Activated CD8-positive, alpha-beta memory T cell treated with anti-CD3 and anti-CD28 coated beads, Interleukin-2, amount 10 ng/mL, durations not matched to agents 7 days and 5 days (primary cell): ENCODE measurements at places on chromosomes 13 and 19.

- no peak for DNase-seq
Measured at GRCh38 chr13:101049166-101049850, 367.0 kb downstream of the NALCN start.

GRCh38 chr13:43235028-43235427, 211.6 kb downstream of the DNAJC15 start:
- no peak for DNase-seq

GRCh38 chr19:42291435-42291810, 10.5 kb upstream of the PRR19 start:
- no peak for DNase-seq

DNA sequence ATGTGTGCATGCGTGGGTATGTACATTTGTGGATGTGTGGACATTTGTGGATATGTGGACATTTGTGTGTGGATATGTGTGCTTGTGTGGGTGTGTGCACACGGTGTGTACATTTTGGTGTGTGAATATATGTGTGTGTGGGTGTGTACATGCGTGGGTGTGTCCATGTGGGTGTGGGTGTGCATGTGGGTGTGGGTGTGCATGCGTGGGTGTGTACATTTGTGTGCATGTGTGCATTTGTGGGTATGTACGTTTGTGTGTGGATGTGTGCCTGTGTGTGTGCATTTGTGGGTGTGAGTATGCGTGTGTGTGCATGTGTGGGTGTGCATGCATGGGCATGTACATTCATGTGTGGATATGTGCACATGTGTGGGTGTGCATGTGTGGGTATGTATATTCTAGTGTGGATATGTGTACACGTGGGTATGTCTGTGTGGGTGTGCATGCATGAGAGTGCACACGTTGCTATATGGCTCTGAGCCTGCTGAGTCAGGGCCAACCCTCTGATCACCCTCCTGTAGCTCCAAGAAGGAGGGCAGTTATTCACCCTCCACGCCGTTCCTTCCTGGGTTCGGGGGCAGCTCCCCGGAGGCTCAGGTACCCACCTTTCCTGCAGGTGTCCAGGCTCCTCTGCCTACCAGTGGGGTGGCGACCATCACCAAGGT, 20.3 kb downstream of the COMP start:
- DNase-seq = no peak

- DNase-seq = no peak
Measured at GRCh38 chr13:97205982-97206381, 16.2 kb upstream of the MBNL2 start.

DNA sequence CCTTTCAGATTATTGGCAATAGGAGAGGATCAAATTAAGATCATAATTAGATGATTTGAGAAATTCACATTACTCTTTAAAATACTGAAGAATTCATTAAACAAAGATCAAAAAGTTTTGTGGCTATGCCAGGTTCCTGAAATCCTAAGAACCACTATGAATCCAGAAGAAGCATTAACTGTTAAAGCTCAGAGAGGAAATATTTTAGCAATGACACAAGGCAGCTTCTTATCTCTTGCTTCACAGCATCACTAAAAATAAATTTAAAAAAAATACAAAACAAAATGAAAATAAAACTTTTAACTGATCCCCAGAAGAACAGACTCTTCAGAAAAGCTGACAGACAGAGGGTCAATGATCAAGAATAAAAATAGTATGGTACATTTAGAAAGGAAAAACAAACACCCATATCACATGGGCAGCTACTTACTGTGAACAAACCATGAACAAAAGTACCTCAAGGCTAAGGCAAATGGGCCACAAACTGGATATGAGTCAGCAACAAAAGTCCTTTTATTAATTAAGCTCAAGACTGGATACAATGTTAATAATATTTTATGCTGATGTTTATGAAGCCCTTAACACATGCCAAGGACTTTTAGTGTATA, 19.6 kb downstream of the RNF6 start:
- DNase-seq = no peak

GRCh38 chr13:99922631-99923404, 48.7 kb downstream of the ZIC5 start:
- DNase-seq = no peak

DNA sequence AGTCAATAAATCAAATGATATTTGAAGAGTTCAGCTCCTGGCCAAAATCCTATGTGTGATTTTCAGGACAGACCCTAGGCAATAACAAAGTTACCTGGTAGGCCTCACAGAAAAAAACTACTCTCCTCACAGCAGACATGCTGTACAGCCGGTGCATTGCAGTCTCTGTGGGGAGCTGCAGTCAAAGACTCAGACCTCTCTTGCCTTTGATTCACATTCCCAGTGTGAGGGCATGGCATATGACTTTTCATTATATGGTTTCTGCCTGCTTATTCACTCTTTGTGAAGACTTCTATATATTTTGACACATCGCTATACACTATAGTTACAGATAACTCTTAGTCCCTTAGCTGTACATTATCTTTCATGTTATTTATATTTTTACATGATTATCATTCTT, 2684.3 kb upstream of the PCDH20 start:
- DNase-seq = no peak

GRCh38 chr19:4749870-4750590, 26.4 kb upstream of the DPP9 start:
- no peak for DNase-seq

DNA sequence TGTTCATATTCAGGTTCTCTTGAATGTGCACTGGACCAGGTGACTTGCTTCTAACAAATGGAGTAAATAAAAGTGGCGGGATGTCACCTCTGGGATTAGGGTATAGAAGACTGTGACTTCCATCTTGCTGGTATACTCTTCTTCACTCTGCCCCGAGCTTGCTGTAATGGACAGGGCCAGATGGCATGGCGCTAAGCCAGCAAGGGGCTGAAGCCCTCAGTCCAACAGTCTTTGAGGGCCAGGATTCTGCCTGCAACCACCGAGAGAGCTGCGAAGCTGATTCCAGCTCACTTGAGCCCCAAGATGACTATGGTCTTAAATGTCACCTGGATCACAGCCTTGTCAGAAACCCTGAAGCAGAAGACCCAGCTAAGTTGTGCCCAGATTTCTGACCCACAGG, 600.0 kb downstream of the FGF9 start:
- no peak for DNase-seq

DNA sequence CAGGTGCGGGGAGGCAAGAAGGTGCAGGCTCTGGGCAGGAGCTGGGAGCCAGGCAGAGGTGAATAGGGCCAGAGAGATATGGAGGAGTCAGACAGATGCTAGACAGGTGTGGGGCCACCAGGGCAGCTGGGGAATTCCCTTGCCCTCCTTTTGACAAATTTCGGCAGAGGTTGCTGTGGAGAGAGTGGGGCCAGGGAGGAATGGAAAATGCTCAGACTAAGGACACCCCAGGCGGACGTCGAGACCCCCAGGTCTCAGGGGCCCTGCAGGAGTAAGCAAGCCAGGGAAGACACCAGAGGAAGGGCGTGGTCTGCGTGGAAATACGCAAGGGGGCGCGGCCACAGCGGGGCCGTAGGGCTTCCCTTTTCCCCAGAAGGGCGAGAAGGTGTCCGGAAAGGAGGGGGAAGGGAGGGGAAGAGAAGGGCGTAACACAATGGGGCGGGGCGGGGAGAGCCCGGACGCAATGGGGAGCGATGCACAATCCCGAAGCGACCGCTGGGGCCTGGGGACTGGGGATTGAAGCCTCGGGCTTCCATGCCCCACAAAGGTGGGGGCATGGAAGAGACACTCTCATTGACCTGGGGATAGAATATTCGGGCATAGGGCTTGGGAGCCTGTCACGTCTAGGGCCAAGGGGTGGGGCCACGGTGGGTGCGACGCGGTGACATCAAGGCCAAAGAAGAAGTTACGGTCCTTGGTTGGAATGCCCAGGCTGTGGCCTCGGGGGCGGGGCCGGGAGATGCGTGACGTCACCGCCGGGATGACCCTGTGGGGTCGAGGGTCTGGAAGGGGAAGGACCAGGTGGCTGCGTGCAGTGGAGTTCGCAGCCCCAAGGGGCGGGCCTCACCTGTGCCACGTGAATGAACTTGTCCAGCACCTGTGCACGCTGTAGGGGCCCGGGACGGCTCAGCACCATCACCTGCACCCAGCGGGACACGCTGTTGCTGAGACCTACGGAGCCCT, 8.2 kb downstream of the RASGRP4 start:
- peak; percentile 82 for DNase-seq

DNA sequence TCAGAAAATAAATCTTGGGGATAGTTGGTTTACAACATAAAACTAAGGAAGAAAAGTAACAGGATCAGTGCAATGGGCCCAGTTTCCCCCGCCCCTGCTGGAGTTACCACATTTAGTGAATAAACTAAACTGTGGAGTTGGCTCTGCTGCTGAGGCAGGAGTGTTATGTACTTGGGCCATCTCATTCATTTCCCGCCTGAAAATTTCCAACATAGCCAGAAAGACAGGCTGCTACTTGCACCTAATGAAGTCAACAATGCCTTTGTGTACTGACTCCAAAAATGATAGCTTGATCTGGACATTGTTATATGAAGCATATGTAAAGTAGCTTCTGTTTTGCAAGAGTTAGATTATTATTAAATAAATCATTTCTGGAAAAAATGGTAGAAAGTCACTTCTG, 7.9 kb upstream of the RNASEH2B start:
- DNase-seq = no peak

DNA sequence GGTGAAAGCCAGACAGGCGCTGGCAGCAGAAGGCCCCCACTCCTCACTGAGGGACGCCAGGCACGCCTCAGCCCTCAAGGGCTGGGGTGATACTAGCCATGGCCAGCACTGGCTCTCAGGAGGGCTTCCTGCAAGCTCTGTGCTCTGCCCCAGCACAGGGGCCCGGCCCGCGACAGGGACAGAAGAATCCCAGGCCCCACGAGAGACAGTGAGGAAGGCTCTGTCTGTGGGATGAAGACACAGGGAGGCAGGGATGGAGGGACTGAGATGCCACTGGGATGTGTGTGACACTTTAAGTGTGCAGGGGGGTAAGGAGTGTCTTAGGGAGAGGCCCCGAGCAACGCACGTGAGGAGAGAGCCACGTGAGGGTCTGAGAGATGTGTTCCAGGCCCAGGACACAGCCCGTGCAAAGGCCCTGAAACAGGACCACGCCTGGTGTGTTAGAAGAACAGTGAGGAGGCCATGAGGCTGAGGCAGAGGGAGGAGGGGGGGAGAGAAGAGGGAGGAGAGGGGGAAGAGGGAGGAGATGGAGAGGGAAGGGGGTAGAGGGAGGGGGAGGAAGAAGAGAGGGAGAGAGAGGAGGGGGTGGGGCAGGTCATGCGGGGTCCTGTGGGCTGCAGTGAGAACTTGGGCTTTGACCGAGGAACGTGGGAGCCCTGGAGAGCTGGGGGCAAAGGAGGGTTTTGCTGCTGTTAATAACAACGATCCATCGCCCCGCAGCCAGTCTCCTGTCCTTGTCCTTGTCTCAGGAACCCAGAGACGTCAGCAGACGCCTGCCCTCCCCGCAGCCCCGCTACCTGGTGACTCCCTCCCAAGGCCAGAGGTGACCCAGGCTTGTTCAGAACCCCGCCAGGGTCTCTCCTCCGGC, 7.2 kb downstream of the RPL36 start:
- DNase-seq = no peak

GRCh38 chr19:11345122-11345803, 805 bp downstream of the TMEM205 start:
- no peak for DNase-seq

- no peak for DNase-seq
Measured at GRCh38 chr13:40637643-40638042, 28.8 kb downstream of the FOXO1 start.

DNA sequence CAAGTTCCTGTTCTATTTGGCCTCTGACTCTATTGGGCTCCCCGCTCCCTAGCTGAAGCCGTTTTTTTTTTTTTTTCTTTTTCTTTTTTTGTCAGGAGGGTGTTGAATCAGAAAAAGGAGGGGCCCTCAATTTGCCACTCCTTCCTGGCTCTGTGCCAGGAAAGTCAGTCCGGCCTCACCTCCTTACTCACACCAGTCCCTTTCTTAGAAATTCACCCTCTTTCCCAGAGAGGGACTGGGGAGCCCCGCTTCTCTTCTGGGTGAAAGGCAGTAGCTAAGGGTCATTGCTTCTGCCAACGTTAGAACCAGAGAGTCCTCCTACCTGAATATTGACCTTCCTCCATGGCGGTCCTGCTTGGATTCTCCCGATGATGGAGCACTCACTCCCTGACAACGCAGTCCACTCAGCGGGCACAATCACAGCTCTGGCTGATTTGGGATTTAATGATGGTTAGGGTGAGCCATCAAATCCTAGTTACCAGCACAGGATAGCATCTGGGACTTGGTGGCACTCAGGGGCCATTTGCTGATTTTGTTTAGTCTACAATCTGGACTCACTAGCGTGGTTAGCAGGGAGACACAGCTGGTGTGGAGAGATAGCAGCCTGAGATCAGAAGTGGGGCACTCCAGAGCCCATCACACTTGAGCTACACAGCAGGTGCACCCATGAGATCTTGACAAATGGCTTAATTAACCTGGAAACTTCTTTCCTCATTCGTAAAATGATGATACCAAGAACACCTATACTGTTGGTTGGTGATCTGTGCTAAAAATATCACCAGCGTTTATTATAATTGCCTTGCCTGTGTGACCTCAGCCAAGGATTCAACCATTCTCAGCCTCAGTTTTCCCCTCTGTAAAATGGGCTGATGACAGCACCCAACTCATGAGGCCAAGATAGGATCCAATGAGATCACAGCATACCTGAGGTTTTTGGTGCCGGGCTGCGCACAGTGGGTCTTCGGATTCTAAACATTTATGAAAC, 2.2 kb downstream of the FCER2 start:
- no peak for DNase-seq

- DNase-seq = no peak
Measured at GRCh38 chr19:15860522-15860921, 37.4 kb downstream of the CYP4F2 start.

GRCh38 chr13:48317511-48318376, 14.2 kb downstream of the RB1 start:
- no peak for DNase-seq

DNA sequence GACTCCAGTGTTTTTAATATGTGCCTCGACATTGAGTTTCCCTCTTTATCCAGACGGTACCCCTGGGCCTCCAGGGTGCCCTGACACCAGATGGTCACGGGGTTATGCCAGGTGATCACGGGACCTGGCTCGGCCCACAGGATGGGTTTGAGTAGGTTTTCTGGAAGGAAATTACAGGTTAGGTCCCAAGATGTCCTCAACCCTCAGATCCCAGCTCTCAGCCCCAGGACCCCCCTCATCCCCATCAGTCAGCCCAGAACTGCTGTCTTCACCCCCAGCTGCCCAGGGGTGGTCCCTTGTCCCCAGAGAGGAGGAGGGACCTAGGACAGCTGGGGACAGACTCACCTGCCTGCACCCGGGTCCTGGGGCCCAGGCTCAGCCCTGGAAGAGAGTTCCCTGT, 441 bp downstream of the LILRA4 start:
- DNase-seq = no peak

GRCh38 chr19:53132141-53132991, at the start of gene ZNF415:
ZNF415 (minus strand) TSS chr19:53132910; CDS start chr19:53122676, 10,234 bp downstream.
- DNase-seq = peak; percentile 43

GRCh38 chr19:35118268-35119020, 2.8 kb downstream of the FXYD3 start:
- DNase-seq = no peak

- DNase-seq = no peak
Measured at GRCh38 chr19:44637390-44637764, 6.3 kb upstream of the PVR start.
